ENCODE measurements at places on chromosomes 2 and 18. TPM values are rescaled to one million over a fixed set of nuclear protein-coding genes. Genes with fewer than 3 reads are reported as not detected.

TCF23 gene
- polyA plus RNA-seq: not detected

CIB4 gene
- not detected for polyA plus RNA-seq

CCNYL1 gene
- polyA plus RNA-seq: 23.7 TPM

FIGN gene
- not detected for polyA plus RNA-seq

ALK gene
- polyA plus RNA-seq: 0.31 TPM

CLIP4 gene
- 1.8 TPM for polyA plus RNA-seq

CYP26B1 gene
- polyA plus RNA-seq: 1.2 TPM

CLASP1 gene
- 14.8 TPM for polyA plus RNA-seq

ITGA6 gene
- 66.5 TPM for polyA plus RNA-seq

GPD2 gene
- 13.2 TPM for polyA plus RNA-seq

SNED1 gene
- 6.3 TPM for polyA plus RNA-seq

AAMP gene
- 108 TPM for polyA plus RNA-seq

REG1A gene
- 10.9 TPM for polyA plus RNA-seq

SULT1C4 gene
- polyA plus RNA-seq: 0.60 TPM

DNAJC5G gene
- polyA plus RNA-seq: not detected

IL1R2 gene
- polyA plus RNA-seq: 26.4 TPM

PRKAG3 gene
- not detected for polyA plus RNA-seq

PSTPIP2 gene
- 4.2 TPM for polyA plus RNA-seq

AOX1 gene
- polyA plus RNA-seq: 1.6 TPM
